ENCODE measurements at places on chromosomes 3 and 15.

DNA sequence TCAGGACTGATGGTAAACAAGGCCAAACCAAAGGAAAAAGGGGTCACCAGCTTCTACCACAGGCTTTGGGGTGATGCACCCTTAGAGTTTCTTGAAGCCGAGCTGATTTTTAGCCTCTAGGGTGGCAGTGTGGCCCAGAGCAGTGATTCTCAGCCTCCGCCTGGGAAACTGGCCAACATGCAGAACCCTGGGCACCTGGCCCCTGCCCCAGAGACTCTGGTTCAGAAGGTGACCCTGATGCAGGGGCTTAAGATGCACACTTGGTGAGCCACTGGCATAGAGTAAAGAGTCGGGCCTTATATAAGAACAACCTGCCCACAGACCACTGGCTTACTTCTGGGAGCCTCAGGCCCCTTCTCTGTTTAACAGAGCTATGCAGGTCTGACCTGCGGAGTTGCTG is 44.5 kb downstream of the SYNM start:
- DNase-seq: no peak

GRCh38 chr3:170734735-170735065 is 135.3 kb downstream of the RPL22L1 start:
- DNase-seq: no peak

- DNase-seq: no peak
These were observed 13.2 kb downstream of the P2RY14 start for GRCh38 chr3:151265166-151265565.

DNA sequence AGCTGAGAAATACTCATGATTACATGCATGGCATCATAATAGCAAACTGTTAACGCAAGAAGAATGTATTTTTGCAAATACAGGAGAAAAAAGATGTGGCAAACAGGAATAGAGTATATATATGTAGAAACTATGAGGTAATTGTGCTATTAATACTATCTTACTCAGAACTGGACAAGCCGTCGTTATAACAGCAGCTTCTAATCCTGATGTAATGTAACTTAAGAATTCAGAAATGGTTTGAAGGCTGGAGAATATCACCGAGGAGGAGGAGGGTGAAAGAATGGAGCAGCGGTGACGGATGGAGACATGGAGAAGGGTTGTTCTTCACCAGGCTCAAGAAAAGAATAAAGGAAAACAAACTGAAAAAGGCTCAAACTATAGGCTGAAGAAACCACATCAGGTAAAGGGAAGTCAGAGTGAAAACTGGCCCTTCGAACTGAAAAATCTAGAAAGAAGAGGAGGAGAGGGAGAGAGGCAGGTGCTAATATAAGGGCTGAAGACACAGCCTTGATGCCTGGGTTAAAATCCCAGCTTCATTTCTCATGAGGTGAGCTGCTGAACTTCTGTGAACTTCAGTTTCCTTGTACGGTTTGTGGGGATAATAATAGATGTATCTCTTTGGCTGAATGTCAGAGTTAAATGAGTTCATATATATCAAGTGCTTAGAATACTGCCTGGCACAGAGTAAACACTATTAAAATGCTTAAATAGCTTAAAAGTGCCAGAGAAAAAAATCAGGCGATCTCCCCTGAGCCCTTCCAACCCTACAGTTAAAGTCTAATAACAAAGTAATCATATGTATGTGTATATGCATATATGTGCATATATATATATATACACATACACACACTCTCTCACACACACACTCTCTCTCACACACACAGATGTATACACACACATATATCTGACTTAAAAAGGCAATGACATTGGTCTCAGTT is 43.9 kb downstream of the GOLIM4 start:
- peak; percentile 52 for DNase-seq

DNA sequence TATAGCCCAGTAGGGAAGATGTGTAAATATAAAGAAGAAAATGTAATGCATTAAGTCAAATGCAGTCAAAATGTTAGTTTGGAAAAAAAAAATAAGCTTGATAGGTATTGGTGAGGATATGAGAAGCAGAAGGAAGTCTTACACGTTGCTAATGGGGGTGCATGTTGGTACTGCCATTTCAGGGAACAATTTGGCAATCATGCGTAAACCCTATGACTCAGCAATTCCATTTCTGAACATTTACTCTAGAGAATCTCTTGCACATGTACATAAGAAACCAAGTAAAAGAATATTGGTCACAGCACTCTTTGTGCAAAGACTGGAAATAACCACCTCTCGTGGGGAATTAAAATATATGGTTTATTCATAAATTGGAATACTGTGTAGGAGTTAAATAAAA is 35.5 kb upstream of the TIMP4 start:
- peak; percentile 79 for DNase-seq

GRCh38 chr3:118991775-118992174 is 42.9 kb downstream of the IGSF11 start:
- DNase-seq: no peak

DNA sequence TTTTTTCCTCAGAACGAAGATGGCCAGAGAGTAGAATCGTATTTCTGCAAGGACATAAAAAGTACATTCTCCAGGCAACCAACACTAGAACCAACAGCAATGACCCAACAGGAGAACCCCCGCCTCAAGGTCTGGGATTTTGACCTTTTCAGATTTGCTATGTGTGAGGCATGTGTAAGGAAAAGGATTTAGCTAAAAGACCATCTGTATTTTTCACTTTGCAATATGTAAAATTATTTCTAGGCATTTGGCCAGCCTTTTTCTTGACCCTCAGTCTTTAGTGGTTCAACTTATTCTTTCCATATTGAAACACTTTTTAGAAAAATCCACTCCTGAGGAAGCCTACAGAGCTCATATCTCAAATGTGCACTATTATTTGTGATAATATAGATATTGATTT is 219.2 kb upstream of the GOLGA6L4 start:
- no peak for DNase-seq

DNA sequence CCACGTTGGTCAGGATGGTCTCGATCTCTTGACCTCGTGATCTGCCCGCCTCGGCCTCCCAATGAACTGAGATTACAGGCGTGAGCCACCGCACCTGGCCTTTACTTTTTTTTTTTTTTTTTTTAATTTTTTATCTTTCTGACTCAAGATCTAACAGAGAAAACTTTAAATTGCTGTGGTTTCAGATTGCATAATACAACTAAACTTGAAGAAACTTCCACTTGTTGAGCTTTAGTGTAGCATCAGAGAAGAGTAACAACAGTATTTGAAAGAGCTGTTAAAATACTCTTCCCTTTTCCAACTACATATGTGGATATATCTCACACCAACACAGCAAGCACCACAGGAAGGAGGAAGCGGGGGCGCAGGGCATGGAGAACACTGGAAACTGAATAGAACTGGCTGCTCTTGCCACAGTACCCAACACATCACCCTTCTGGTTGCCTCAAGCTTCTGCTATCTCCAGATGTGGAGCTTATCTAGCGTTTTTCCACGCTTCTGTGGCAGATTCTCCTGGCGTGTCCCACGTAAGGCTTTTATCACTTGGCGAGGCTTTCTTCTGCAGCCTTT is 45.4 kb downstream of the MAP6D1 start:
- peak; percentile 3 for DNase-seq

DNA sequence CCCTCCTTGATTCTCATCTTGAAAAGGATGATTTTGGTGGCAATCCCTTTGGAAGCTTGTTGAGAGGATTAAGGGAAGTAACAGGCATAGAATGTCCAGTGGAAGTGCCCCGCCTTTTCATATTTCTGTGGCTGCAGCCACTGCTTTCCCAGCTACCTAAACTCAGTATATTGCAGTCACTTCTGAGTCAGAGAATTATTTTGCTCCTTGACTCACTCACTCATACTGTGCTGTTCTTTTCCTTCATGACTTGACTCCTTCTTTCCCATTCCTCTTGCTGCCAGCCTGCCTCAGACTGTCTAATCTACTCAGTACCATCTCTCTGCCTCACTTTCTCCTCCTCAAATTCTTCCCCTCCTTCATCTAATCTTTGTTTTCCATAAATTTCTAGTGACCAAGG is 26.5 kb upstream of the POLR2M start:
- DNase-seq: peak; percentile 78

GRCh38 chr15:83685916-83686332 is 32.0 kb downstream of the ADAMTSL3 start:
- no peak for DNase-seq

DNA sequence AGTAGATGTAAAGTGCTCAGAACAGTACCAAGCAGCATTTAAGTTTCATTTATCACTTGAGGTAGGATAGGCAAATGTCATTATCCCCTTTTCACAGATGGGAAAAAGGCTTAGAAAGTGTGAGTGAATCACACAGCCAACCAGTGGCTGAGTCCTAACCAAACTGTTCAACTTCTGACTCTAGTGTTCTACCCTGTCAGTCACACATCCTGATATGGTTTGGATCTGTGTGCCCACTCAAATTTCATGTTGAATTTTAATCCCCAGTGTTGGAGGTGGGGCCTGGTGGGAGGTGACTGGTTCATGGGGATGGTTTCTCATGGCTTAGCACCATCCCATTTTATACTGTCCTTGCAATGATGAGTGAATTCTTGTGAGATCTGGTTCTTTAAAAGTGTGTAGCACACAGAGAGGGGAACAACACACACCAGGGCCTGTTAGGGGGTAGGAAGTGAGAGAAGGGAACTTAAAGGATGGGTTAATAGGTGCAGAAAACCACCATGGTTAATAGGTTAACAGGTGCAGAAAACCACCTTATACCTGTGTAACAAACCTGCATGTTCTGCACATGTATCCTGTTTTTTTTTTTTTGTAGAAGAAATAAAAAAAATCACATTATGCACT is 304.7 kb downstream of the SUCLG2 start:
- DNase-seq: no peak

DNA sequence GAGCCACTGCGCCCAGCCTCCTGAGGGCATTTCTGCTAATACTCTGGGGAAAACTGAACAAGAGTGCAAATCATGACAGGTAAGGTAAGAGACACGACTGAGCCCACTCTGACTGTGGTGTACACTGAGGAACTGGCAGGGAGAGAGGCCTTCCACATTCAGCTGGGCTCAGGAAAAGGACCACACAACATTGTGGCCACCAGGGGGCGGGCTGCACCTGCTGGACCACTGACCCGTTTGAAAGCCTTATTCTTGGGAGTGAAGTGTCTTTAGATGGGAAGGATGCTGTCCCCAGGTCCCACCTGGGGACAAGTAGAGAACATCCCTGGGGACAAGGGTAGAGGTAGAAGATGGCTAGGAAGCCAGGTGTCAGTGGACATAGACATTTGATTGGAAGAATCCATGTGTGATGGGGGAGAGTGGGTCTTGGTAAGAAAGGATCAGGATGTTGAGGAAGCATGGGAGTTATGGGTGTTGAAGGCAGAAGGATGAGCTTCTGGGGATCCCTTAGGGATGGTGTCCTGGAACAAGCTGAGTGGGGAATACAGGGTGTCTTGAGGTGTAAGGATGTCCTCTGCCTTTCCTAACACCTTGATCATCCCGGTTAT is 6.2 kb upstream of the CTDSPL start:
- peak; percentile 59 for DNase-seq

DNA sequence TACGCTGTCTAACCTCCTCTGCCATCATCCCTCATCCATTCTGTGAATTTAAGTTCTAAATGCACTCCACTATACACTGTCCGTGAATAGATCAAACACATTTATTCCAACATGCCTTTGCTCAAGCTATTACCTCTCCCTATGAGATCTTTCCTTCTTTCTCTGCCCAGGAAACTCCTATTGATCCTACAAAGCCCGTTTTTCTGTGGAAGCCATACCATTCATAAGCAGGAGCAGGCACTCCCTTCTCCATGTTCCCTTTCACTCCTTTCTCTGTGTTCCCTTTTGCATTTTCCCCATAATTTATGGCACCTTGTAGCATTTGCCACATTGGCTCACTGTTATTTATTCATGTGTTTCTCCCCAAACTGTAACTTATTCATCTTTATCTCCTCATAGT is 501.6 kb downstream of the MAGI1 start:
- no peak for DNase-seq

- DNase-seq: no peak
These were observed 74.0 kb upstream of the CNTN4 start for GRCh38 chr3:2024713-2025112.

GRCh38 chr3:128448491-128448890 is 18.2 kb downstream of the DNAJB8 start:
- no peak for DNase-seq

DNA sequence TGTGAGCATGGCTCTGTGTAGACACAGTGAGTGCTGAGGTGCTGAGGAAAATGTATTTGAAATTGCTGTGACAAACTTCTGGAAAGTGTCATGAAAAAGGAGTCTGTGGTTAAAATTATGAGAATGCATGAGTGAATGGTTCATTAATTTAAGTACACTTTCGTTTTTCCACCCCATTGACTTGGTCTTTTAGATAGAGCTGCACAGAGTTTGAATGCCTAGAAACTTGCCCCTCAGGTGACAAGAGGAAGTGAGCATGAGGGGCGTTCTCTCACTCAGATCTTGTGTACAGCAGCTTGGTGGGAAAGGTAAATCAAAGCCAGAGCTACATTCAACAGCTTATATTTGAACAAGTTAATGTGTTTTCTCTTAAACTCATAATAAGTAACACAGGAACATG is 296.8 kb downstream of the WDR72 start:
- DNase-seq: no peak

DNA sequence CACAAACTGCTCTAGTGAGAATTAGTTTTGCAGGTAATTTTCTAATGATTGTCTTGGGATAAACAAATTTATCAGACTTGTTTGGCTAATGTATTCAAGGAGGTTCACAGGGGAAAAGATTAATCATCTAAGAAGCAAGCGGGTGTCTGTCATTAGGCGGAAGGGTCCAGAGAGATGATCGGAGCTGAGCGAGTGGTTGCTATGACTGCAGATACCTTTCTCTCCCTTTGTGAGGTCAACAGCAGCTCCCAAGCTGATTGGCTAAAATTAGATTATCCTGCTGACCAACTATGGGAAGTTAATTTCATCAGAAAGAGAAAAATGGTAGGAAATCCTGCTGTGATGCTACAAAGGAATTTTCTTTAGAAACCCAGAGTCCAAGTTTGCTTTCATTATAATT is 276.0 kb downstream of the SOX2 start:
- no peak for DNase-seq

GRCh38 chr15:31265090-31265870 is 61.4 kb upstream of the KLF13 start:
- DNase-seq: no peak

GRCh38 chr15:85676342-85677098 is 118.2 kb downstream of the KLHL25 start:
- no peak for DNase-seq

GRCh38 chr3:113557374-113557773 is 25.0 kb downstream of the SIDT1 start:
- peak; percentile 51 for DNase-seq

DNA sequence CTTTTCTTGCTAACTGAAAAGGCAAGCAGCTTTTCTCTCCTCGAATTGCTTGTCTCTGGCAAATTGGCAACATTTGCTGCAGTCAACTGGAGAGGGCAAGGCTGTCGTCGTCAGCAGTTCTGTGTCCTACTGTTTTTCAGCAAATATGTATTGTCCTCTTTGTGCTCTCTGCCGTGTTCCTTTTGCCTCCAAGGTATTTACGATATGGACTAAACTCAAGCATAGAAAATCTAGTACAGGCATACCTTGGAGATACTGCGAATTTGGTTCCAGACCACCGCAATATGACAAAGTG is 558 bp upstream of the SLC30A4 start:
- DNase-seq: peak; percentile 9
